ENCODE measurements at places on chromosomes 11 and 22. TPM values are rescaled to one million over a fixed set of nuclear protein-coding genes. Genes with fewer than 3 reads are reported as not detected.

Gene OR52K1
- not detected for total RNA-seq

Gene LSP1
- 590 TPM for total RNA-seq

Gene GRAP2
- total RNA-seq, result 108 TPM

Gene APOA4
- not detected for total RNA-seq

GRCh38 chr11:68396516-68396915, 64.0 kb upstream of the PPP6R3 start:
- no peak overlapping the region for H3K27ac ChIP-seq
- no peaks in the 10 kb centered on the region for H3K27me3 ChIP-seq
- H3K4me3 ChIP-seq, result no peak overlapping the region
- H3K36me3 ChIP-seq, result no peaks in the 10 kb centered on the region
- H3K4me1 ChIP-seq, result no peaks in the 10 kb centered on the region
- DNase-seq, result no peak

GRCh38 chr22:20940186-20940651, 23.0 kb downstream of the CRKL start:
- H3K36me3 ChIP-seq, result peaks cover 43% of the 10 kb centered on the region
- H3K27ac ChIP-seq, result no peak overlapping the region
- no peak overlapping the region for H3K4me3 ChIP-seq
- DNase-seq, result no peak

- no peaks in the 10 kb centered on the region for H3K36me3 ChIP-seq
- no peak for DNase-seq
- no peaks in the 10 kb centered on the region for H3K4me1 ChIP-seq
- H3K27me3 ChIP-seq, result no peaks in the 10 kb centered on the region
- no peak overlapping the region for H3K4me3 ChIP-seq
These were observed 29.5 kb upstream of the SHANK2 start for GRCh38 chr11:71281831-71282230.

- no peak overlapping the region for H3K4me3 ChIP-seq
- no peaks in the 10 kb centered on the region for H3K36me3 ChIP-seq
- peaks cover 11% of the 10 kb centered on the region for H3K27me3 ChIP-seq
- H3K27ac ChIP-seq, result no peak overlapping the region
These were observed 8.1 kb upstream of the SLC22A12 start for GRCh38 chr11:64582885-64583284.

DNA sequence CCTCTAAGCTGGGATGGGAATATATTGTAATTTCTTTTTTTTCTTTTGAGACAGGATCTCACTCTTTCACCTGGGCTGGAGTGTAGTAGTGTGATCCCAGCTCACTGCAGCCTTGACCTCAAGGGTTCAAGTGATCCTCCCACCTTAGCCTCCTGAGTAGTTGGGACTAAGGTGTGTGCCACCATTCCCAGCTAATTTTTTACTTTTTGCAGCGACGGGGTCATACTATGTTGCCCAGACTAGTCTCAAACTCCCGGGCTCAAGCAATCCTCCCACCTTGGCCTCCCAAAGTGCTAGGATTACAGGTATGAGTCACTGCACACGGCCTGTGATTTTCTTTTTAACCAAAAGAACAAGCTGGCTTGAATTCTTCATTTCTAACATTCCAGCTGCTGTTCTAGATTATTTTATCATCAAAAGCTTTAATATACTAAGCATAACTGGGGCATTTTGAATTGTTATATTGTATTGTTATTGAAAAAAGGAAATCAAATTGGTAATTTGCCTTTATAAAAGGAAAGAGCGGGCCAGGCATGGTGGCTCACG, 26.8 kb upstream of the PPP2R1B start:
- DNase-seq, result no peak
- peaks cover 5% of the 10 kb centered on the region for H3K4me1 ChIP-seq
- H3K27ac ChIP-seq, result no peak overlapping the region
- peaks cover 12% of the 10 kb centered on the region for H3K36me3 ChIP-seq
- no peak overlapping the region for H3K4me3 ChIP-seq
- no peaks in the 10 kb centered on the region for H3K27me3 ChIP-seq

GRCh38 chr11:82308979-82309378, 424.7 kb downstream of the FAM181B start:
- no peaks in the 10 kb centered on the region for H3K4me1 ChIP-seq
- no peak overlapping the region for H3K27ac ChIP-seq
- DNase-seq, result no peak
- no peak overlapping the region for H3K4me3 ChIP-seq

DNA sequence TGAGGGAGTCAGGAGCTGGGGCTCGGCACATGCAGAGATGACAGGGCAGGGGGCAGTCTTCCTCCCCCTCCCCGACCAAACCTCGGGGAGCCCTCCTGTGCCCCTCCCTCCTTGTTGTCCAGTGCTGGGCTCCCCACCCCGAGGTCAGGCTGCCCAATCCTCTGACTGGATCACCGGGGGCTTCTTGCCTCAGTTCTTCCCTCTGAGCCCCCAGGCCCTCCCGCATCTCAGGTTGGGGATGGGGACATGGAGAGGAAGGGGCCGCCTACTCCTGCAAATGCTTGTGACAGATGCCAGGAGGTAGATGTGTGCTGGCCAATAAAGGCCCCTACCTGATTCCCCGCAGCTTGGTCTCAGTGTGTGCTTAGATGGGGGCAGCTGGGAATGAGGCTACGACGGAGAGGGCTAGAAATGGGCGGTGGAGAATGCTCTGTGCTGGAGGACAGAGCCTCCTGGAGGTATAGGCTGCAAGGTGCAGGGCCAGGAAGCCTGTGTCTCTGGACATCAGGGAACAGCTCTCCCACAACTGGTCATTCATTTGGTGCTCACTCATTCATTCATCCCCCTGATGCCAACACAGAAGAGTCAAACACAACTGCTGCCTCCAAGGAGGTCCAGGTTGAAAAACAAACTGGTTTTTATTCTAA, 8.4 kb downstream of the RHBDD3 start:
- DNase-seq, result no peak
- no peak overlapping the region for H3K27ac ChIP-seq
- peaks cover 2% of the 10 kb centered on the region for H3K36me3 ChIP-seq
- H3K4me3 ChIP-seq, result no peak overlapping the region
- H3K4me1 ChIP-seq, result peaks cover 6% of the 10 kb centered on the region
- H3K27me3 ChIP-seq, result no peaks in the 10 kb centered on the region

DNA sequence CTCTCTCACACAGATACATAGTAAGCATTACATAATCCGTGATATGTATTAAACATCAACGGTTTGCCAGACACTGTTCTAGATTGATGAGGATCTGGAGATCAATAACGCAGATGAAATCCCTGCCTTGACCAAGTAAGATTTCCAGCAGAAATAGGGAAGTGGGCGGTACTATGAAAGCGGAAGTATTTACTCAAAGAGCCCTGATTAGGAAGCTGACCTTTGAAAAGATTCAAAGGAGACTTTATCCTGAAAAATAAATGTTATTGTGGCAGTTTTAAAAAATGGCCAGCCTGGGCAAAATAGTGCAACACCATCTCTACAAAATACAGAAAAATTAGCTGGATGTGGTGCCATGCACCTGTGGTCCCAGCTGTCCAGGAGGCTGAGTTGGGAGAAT, 26.8 kb downstream of the GAB2 start:
- DNase-seq, result no peak
- peaks cover 21% of the 10 kb centered on the region for H3K4me1 ChIP-seq
- H3K27ac ChIP-seq, result no peak overlapping the region
- no peak overlapping the region for H3K4me3 ChIP-seq
- H3K36me3 ChIP-seq, result peaks cover 61% of the 10 kb centered on the region
- no peaks in the 10 kb centered on the region for H3K27me3 ChIP-seq

DNA sequence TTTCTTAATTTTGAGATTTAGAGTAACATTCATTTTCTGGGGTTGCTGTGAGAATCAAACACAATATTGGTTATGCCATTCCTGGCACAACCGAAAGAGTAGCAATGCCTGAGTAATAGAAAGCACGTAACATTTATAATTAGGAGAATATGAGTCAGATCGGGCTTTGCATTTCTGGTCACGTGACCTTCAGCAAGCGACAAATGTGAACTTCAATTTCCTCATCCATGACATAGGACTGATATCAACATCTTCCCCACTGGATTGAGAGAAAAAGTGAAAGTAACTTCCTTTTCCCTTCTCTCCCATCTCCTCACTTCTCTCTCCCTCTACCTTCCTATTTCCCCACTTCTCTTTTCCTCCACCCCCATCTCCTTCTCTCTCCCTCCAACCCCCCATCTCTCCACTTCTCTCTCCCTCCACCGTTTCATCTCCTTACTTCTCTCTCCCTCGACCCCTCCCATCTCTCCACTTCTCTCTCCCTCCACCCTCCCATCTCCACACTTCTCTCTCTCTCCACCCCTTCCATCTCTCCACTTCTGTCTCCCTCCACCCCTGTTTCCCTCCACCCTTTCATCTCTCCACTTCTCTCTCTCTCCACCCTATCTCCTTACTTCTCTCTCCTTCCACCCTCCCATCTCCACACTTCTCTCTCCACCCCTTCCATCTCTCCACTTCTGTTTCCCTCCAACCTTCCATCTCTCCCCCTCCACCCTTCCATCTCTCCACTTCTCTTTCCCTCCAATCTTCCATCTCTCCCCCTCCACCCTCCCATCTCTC, 33.5 kb upstream of the CAT start:
- H3K27me3 ChIP-seq, result peaks cover 42% of the 10 kb centered on the region
- DNase-seq, result no peak
- peaks cover 17% of the 10 kb centered on the region for H3K4me1 ChIP-seq
- H3K36me3 ChIP-seq, result no peaks in the 10 kb centered on the region
- no peak overlapping the region for H3K4me3 ChIP-seq

DNA sequence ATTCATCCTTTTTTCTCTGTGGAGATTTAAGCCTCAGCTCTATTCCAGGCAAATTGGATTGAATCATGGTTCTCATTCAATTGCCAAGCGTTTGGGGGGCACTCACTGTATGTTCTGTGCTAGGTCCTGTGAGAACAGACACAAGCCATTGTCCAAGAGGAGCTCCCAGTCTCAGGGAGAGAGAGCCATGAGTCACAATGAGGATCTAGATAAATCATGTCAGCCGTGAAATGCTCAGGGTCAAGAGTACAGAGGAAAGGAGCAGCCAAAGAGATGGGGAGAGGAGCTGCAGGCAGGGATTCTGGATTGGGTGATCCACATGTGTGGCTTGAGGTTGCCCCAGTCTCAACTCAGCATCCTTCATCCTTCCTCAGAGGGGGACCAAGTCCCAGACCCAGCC, 93.6 kb downstream of the FEZ1 start:
- H3K4me3 ChIP-seq, result no peak overlapping the region
- no peak for DNase-seq
- peaks cover 57% of the 10 kb centered on the region for H3K27me3 ChIP-seq

All from activated CD4-positive, alpha-beta memory T cell treated with anti-CD3 and anti-CD28 coated beads, Interleukin-2, amount 10 ng/mL, durations not matched to agents 7 days and 5 days (primary cell).